ENCODE measurements at places on chromosomes 7 and 10.

- DNase-seq = peak; percentile 93
Measured at GRCh38 chr7:126700807-126701604, 551.7 kb downstream of the GRM8 start.

GRCh38 chr10:89062861-89063260 lies 72.3 kb downstream of the FAS start:
- no peak for DNase-seq

DNA sequence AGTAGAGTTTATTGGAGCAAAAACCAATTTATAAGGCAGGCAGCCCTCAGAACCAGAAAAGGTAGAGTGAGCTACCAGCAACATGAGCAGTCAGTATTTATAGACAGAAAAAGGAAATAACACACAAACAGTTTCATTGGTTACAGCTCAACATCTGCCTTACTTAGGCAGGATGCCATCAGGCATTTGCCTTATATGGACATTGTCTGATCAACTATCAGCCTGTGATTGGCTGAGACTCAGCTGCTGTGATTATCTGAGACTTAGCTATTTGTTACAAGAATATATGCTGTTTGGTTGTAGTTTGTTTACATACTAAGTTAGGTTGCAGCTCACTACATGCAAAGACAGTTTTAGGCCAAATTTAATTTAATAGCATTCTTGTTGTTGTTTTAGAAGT lies 60.4 kb upstream of the CDK1 start:
- DNase-seq = no peak

DNA sequence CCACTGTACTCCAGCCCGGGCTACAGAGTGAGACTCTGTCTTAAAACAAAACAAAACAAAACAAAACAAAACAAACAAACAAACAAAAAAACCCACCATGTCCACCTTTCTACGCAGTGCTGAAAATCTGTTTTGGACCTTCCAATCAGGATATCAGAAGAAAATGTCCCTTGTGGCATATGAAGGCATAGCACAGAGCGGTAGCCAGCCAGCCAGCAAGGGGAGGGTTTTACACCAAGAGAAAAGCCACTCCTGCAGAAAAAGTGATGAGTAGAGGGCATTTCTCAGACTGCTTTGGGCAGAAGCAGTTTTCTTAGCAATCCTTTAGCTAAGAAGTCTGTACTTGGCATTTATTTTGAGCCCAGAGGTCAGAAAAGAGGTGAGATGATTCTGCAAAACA lies 612.2 kb downstream of the TYW1 start:
- DNase-seq = no peak

GRCh38 chr10:103553743-103554487 lies 60.4 kb downstream of the NEURL1 start:
- peak; percentile 84 for DNase-seq

DNA sequence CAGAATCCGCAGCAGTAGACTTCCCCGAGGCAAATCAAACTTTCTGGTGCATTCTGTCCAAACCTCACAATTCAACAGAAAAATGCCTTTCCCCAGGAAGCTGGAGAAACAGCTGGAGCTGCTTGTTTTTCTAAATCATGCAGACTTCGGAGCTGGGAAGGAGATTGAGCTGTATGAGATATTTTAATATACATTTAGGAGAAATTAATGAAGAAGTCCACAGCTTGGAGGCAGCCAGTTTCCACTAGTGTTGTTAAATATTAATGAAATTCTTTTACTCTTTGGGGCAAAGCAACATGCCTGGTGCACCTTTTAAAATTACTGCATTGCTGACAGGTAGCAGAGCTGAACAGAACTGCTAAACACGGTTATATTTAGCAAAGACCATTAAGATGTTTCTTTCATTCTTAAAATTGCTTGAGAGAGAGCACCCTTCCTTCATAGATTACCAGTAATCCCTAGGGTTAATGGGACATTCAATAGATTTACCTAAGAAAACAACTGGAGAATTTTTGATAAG lies 566.4 kb downstream of the SORCS3 start:
- no peak for DNase-seq

GRCh38 chr10:119352042-119352441 lies 144.7 kb downstream of the GRK5 start:
- no peak for DNase-seq

- DNase-seq = no peak
Measured at GRCh38 chr7:74439541-74439940, 14.2 kb upstream of the GTF2IRD1 start.

DNA sequence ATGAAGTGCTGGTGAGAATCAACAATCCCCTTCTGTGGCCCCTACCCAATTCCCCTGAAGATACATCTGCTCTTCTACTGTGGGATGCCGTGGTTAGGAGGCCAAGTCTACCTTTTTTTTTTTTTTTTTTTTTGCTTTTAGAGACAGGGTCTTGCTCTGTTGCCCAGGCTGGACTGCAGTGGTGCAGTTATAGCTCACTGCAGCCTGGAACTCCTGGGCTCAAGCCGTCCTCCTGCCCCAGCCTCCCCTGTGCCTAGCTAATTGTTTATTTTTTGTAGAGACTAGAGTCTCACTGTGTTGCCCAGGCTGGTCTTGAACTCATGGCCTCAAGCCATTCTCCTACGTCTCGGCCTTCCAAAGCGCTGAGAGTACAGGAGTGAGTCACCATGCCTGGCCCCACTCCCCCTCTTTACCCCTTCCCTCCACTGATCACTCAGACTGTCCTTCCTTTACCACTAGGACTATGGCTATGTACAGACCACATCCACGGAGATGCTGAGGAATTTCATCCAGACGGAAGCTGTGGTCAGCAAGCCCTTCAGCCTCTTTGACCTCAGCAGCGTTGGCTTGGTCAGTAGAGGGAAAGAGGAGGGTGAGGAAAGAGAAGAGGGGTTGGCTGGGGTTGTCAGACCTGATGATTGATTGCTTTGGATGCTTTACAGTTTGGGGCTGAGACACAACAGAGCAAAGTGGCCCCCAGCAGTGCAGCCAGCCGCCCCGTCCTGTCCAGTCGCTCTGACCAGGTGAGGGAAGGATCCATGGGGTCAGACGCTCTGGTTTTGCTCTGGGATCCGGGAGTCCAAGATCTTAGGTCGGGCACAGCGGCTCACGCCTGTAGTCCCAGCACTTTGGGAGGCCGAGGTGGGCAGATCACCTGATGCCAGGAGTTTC lies 1.8 kb downstream of the AP4M1 start:
- no peak for DNase-seq

DNA sequence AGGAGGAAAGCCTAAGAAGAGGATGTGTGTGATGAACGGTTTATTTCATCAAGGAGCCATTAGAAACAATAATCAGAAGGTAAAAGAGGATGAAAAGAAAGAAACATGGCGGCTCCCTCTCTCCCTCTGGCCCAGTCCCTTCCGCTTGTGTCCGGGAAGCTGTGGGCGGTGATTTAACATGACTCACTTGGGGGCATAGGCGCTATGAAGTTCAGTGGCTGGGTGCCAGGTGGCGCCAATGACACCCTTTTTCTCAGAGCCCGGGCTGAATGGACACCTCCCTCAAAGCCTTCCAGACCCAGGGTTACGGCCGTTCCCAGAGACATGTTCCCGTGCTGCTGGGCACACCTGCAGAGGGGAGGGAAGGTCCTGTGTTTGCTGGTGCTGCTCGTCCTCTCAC lies 244.0 kb downstream of the SKAP2 start:
- DNase-seq = no peak

DNA sequence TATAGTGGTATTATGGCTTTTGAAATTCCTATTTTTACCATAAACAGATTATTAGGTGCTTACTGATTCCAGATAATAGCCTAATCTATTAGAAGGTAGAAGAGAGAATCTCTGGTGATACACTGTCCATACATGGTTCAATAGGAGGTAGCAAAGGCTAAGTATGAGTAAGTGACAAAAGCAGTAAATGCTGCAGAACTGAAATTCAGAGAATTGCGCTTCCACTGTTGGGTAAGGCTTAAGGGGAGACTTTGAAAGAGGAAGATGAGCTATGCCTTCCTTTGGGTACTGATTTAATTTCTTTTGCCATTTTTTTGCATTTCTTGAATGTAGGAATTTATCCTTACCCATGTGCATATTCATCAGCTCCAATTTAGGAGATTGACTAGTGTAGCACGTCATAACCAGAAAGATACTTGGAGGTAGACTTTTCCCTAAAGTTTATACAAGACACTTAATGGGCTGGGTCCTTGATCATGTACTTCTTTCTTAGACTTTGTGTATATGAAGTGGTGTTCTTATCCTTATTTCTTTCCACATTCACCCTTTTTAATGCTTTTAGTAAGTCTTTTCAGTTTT lies 15.3 kb downstream of the MKLN1 start:
- DNase-seq = peak; percentile 76

GRCh38 chr7:131664570-131664969 lies 108.1 kb upstream of the PODXL start:
- no peak for DNase-seq

DNA sequence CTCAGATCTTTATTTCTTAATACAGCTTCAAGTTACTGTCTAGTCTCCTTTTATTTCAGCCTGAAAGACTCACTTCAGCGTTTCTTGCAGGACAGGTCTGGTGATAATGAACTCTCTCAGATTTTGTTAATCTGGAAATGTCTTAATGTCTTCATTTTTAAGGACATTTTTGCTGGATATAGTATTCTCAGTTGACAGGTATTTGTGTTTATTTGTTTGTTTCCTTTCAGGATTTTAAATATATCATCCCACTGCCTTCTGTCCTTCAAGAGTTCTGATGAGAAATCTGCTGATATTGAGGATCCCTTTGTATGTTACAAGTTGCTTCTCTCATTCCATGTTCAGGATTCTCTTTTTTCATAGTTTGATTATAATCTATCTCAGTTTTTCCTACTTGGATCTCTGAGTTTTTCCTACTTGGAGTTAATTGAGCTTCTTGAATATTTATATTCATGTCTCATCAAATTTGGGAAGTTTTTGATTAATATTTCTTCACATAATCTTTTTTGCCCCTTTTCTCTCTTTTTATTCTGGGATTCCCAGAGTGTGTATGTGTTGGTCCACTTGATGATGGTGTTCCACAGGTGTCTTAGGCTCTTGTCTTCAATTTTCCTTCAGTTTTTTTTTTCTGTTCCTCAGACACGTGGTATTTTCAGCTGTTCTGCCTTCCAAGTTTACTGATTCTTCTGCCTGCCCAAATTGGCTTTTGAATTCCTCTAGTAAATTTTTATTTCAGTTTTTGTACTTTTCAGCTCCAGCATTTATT lies 49.9 kb downstream of the PTEN start:
- DNase-seq = no peak

DNA sequence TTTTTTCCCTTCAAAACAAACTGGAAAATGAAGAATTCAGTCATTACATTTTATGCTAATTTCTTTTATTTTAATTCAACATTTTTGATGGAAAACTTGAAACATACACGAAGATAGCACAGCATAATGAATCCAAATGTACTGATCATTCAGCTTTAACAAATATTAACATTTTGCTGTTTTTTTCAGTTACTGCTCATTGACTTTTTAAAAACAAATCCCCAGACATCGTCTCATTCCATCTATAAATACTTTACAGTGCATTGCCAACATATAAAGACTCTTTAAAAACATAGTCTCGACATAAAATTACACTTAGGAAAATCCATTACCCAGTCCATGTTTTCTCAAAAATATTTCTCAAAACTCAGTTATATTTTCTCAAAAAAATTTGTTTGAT lies 452.3 kb downstream of the GALNT17 start:
- DNase-seq = no peak

DNA sequence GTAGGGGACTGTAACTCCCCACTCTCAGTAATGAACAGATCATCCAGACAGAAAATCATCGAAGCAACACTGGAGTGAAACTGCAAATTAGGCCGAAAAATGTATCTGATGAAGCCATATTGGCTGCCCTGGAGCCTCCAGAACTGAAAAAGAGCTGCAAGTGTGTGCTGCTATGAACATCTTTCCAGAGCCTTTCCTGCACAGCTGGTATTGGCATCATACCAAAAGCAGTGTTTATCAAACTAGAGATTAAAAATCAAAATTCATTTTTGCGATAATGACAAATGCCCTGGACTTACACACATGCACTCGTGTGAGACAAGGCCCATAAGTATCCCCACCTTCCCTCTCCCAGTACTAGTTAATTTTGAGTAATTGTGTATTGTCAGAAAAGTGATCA lies 6.8 kb upstream of the CLDN12 start:
- DNase-seq = no peak

- no peak for DNase-seq
Measured at GRCh38 chr10:68578974-68579373, 18.8 kb downstream of the TET1 start.
